ENCODE measurements at places on chromosomes 16 and 17. TPM values are rescaled to one million over a fixed set of nuclear protein-coding genes. Genes with fewer than 3 reads are reported as not detected.

- DNase-seq = no peak
Observed at GRCh38 chr16:67431775-67432505, 1.0 kb downstream of the HSD11B2 start.

DNA sequence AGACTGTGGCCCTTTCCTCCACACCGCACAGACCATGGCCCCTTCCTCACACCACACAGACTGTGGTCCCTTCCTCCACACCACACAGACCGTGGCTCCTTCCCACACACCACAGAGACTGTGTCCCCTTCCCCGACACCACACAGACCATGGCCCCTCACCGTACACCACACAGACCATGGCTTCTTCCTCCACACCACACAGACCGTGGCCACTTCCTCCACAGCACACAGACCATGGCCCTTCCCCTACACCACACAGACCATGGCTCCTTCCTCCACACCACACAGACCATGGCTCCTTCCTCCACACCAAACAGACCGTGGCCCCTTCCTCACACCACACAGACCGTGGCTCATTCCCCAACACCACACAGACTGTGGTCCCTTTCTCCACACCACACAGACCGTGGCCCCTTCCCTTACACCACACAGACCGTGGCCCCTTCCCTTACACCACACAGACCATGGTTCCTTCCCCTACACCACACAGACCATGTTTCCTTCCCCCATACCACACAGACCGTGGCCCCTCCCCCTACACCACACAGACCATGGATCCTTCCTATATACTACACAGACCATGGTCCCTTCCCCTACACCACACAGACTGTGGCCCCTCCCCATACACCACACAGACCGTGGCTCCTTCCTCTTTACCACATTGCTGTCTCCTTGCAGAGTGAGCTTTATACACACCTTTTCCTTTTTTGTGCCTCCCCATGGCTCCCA, 297.5 kb upstream of the FOXF1 start:
- no peak for DNase-seq

DNA sequence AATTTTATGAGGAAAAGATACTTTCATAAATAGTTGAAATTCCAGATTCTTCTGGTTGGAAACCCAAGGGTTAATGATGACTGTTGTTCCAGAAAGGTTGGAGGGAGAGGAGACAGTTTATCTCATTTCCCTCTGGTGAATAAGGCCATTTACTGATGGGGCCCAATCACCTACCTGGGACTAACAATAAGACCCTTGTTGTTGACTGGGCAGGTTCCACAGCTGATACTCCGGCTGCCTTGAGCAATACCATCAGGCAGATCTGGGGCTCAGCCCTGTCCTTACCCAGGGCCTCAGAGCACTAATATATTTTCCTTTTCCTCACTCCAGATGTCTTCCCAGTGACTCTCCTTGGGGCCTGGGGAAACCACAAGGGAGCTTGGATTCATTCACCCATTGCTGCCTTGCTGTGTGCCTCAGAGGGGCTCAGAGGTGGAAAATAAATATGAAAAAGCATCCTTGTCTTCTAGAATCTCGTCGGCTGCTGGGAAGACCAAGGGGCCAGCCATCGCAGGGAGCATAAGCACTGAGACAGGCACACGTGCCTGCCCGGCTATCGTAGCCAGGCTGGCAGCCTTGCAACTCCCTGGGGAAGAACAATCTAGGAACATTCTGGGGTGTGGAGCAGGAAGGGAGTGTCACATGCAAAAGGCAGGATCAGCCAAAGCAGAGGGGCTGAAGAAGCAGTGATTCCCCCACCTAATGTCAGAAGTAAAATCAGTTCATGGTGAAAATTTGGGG, 54.4 kb downstream of the MPRIP start:
- no peak for DNase-seq

DNA sequence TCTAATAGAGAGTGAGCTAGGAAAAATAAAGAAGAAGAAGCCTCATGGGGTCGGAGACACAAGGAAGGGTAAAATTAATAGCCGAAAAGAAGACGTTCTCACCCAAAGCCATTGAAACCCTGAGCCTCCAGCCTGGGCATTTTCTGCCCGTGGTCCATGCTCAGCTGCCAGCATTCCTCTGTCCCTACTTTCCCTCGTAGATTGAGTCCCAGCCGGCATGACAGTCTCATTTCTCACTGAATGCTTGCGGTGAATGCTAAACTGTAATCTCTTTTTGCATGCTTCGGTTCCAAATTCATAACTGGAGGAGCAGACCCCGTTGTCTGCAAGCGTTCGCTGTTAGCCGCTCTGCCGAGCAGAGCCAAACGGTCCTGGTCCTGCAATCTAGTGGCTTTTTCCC, 54.0 kb upstream of the COX10 start:
- DNase-seq = no peak

HLF gene
- 0.57 TPM for total RNA-seq
